Naive thymus-derived CD8-positive, alpha-beta T cell (primary cell): ENCODE measurements at places on chromosomes 4 and X.

DNA sequence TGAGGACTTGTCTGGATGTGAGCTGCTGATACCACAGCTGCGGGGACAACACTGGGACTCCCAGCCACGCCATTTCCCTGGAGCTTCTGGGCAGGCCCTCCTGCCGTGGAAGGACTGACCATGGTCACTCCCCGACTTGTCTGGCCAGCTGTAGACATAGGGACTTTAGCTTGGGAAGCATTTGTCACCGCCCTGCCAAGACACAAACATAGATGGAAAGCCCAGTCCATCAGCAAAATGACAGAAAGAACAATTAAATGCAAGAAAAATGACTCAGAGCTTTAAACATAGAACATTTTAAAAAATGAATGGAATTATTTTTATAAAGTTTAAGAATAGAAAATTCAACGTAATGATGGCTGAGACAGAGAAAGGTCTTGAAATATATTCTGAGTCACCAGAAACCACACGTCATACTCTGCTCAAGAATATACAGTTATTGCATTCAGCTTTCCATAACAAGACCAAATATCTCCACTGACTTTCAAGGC is 107.6 kb upstream of the CBR4 start:
- DNase-seq = no peak

GRCh38 chr4:71270901-71271300 is 67.9 kb upstream of the SLC4A4 start:
- DNase-seq = no peak

DNA sequence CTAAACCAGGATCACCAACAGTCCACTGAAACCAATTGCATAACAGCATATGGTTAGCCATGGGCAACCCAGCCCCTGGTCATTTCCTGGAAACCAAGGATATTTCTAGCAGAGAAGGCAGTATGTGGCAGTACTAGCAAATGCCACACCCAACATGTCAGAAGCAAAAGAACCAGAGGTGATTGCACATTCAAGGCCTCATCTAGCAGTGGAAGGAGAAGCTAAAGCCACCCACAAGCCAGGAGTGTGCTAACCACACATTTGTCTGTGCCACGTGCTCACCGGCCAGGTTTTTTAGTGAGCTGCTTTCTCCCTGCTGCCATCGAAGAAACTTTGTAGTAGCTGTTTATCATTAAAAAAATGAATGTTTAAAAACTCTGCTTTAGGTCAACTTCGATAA is 42.0 kb downstream of the TEC start:
- no peak for DNase-seq

- DNase-seq = no peak
Measured at GRCh38 chrX:68345025-68345424, 88.3 kb downstream of the OPHN1 start.

DNA sequence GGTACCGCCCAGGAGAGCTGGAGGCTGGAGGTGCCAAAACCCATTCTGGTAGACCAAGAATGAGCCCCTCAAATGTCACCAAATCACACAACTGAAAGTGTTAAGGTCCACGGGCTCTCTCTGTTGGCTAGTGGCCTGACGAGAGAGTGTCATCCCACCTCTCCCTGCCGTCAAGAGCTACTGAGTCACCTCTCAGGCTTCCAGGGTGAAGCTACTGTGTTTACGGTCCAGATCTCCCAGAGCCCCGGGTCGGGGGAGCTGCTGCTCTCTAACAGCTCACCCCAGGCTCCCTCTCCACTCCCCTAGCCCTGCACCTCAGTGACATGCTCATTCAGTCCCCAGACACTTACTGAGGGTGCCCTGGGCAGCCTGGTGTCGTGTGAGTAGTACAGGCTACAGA is 59.2 kb downstream of the ADGRG2 start:
- no peak for DNase-seq

GRCh38 chrX:7617994-7618393 is 225.0 kb upstream of the VCX start:
- no peak for DNase-seq

DNA sequence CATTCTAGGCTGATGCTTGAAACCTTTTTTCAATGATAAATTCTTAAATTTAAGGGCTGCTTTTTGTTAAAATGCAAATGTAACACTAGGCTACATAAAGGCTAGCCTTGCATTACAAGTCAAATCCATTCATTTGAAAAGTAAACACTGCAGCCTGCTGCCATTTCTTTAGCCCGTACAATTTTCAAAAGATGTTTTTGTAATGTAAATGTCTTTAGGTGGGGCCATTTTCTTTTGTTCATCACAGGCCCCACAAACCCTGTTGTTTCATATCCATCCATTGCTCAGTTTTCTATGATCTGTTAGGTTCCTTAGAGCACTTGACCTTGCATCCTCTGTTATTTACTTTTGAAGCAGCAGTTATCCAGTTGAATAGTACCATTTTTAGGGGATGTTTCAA is 296.2 kb upstream of the AMOT start:
- DNase-seq = no peak

GRCh38 chr4:135368831-135369230 is 1167.2 kb upstream of the PABPC4L start:
- no peak for DNase-seq

DNA sequence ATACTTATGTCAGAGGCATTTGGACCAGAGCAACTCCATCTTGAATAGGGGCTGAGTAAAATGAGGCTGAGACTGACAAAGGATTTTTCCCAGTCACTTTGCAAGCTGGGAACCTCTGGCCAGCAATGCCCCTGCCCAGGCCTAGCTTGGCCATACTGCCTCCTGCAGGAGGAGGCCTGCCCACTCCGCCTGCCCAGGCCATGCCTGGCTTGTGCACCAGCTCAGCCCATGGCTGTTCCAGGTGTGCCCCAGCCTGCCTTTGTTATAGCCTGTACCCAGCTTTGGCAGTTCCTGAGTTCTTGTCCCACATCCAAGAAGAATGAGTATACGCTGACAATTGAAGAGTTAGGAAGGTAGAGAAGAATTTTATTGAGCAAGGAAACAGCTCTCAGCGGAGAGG is 176.1 kb downstream of the AASDH start:
- DNase-seq = no peak

DNA sequence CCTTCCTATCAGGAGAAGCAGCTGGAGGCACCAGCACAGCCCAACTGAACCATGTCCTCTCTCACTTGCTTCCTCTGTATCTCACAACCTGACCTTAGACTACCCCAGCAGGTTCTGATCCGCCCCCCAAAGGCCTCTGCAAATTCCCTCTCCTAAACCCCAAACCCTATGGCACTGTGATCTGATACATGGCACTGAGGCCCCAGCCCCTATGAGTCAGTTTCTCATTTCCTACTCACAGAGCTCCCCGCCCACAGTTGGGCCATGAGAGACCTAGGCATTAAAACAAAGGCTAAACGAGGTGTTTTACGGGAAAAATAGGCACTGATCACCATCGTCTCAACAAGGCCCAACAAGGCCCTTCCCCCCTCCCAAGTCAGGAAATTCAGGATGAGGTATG is 19.1 kb downstream of the SASH3 start:
- no peak for DNase-seq

DNA sequence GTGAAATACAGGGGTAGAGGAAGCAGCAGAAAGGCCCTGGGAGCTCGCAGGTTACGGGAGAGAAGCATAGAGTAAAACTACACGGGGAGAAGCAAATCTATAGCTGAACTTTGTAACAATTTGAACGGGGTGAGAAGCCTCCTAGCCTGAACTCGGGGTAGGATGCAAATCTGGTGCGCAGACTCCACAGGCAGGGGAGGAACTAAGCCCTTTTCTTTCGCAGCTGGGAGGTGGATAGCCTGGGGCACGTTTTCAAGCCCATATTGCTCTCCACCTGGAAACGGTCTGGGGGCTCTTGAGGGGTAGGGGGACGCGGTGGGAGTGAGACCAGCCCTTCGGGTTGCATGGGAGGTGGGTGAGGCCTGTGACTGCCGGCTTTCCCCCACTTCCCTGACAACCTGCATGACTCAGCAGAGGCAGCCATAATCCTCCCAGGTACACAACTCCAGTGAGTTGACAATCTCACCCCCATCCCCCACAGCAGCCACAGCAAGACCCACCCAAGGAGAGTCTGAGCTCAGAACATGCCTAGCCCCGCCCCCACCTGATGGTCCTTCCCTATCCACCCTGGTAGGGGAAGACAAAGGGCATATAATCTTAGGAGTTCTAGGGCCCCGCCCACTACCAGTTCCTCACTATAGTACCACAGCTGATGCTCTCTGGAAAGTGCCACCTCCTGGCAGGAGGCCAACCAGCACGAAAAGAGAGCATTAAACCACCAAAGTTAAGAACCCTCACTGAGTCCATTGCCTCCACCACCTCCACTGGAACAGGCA is 29.9 kb downstream of the SOWAHB start:
- no peak for DNase-seq

DNA sequence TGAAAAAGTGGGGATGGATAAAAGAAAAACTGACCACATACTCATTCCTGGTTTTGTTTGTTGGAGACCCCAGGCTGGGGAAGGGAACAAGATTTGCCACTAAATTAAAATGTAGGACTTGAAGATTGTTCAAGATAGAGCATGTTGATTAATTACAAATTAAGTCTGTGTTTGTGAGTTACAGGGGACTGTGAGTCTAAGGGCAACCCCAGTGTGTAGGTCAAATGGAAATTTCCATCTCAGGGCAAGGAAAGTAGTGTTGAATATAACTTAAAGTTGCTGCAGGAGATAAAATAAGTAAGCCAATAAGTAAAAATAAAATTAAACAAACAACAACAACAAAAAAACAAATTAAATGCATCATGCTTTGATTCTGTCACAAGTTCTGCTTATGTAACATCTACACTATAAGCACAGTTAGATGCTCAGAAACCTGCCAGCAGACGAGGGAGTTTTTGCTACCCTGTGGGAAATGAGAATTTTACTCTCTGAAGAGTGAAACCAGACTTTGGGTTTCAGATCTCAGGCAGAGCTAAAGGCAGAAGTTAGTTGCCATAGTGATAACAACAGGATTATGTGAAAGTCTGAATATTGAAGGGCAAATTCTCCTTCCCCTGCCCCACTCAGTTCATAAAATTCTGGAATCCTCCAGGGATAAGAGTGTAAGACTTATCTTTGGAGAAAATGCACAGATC is 352.3 kb downstream of the GRXCR1 start:
- DNase-seq = no peak

DNA sequence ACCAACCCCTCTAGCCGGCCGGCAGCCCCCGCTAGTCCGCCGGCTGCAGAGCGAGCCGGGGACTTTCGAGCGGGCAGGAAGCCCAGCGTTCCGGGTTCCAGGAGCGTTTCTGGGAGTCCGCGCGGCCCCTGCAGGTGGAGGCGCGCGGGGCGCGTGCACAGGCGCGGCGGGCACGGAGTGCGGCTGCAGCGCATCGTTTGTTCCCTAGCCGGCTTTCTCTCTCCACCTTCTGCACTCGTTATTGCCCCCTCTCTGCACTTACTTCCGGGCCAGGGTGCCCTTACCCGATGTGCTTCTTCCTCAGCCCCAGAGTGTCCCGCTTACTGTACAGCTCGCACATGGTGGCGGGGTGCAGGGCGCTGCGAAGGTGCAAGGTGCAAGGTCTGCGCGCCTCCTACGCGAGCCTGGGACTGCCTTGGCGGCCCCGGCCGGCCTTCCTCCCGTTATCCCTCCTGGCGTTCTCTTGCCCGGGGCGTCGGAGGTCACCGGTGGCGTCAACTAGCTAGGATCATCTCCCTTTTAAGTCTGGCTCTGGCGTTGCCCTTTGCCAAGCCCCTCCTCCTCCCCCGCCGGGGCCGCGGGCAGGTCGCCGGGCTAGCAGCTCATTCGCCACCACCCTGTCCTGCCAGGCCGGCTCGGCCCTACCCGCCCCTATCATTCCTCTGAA is at the start of gene ETNPPL:
ETNPPL (minus strand) TSS at position 495 of the 667 bp plus-strand sequence; CDS start at position 340, 155 bp downstream.
- peak; percentile 39 for DNase-seq

GRCh38 chr4:97367878-97368277 is 775.4 kb downstream of the STPG2 start:
- no peak for DNase-seq

- DNase-seq = peak; percentile 1
Measured at GRCh38 chrX:119880552-119881437, 9.2 kb downstream of the NDUFA1 start.

DNA sequence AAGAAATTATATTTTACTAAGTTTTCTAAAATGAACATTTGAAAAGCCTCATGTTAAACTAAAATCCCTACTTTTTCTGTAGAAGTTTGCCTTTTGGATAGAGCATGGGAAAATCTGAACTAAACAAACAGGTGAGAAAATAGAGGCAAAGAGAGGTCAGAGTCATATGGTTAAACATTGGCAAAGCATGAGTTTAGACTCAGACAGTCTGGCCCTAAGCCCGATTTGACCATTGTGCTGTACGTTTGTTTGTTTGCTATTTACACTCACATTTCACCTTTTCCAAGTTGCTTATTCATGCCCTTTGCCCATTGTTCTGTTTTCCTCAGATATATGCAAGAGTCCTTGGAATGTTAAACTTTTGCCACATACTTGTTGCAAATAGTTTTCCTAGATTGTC is 85.4 kb downstream of the TIGD2 start:
- DNase-seq = no peak

GRCh38 chrX:135425026-135425965 is 3.6 kb downstream of the SMIM10L2A start:
- DNase-seq = no peak

- DNase-seq = no peak
Measured at GRCh38 chr4:4856071-4857000, 3.1 kb upstream of the MSX1 start.

GRCh38 chr4:174697202-174697601 is 131.8 kb downstream of the GLRA3 start:
- DNase-seq = no peak

DNA sequence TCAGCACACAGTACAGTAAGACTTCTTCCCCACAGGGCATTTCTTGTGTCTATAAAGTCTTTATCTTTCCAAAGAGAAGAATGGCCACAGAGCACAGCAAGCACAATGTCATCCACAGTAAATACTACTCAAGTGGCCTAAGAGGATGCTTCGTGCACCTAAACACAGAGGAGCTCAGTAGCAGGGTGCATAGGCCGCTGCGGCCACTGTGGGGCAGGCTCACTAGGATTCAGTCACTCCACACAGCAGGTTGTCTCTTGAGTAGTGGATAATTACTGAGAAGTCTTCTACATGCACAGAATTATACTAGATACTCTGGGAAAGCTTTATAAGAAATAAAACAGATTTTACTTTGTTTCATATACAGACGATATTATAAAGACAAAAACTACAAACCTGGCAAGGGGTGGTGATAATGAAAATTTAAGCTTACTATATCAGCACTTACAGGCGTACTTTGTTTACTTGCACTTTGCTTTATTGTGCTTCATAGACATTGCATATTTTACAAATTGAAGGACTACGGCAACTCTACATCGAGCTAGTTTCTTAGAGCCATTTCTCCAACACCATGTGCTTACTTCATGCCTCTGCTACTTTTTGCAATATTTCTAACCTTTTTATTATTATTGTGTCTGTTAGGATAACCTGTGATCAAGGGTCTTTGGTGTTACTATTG is 78.5 kb downstream of the PRDM5 start:
- DNase-seq = no peak

- DNase-seq = no peak
Measured at GRCh38 chrX:94721386-94721785, 1047.4 kb downstream of the FAM133A start.

DNA sequence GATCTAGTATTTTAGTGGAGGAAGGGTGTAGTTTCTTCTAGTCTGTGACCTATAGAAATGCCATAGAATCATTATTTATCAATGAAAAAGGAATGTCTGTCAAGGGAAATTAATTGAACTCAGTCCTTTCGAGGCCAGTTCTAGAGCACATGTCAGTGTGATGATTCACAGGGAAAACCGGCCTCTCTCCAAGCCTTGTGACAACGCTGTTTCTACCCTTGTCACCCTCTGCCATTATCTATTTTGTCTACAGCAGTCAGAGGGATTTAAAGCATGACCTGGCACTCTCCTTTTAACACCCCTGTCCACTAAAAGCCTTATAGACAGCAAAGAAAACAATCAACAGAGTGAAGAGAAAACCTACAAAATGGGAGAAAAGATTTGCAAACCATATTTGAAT is 119.8 kb downstream of the DRD5 start:
- DNase-seq = no peak

GRCh38 chr4:90718931-90719330 is 591.7 kb downstream of the CCSER1 start:
- DNase-seq = no peak
